MM.1S (cell line): ENCODE measurements at places on chromosomes 13 and 19.
A peak's percentile ranks its signal among the peaks of the same experiment; 100 is the strongest.

- DNase-seq = no peak
These were observed 5.6 kb downstream of the GFY start for GRCh38 chr19:49430678-49431329.

DNA sequence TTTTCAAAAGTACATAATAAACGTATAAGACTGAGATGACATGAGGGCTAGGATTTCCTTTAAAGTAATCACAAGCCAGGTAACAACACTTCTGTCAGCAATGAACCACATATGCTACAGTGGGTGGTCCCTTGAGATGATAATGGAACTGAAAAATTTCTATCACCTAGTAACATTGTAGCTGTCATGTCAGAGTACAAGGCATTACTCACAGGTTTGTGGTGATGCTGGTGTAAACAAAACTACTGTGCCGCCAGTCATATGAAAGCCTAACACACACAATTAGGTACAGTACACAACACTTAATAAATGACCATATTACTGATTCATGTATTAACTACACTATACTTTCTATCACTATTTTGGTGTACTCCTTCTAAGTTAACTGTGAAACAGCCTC, 36.8 kb downstream of the MIPEP start:
- DNase-seq = no peak

DNA sequence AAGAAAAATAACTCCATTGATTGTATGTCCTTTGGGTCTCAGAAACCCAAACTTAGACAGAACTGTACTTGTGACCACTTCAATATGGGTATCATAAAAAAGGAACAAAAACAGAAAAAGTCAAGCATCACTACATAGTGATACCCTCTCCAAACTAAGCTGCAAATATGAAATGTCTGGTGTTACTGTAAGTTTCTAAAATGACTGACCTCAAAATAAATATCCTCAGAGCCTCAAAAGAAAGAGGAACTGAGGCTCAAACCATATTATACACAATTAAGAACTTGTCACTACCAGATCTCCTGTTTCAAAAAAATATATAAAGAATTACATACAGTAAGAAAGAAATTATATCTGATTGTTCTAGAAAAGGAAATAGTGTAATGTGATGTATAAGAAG, 787.9 kb upstream of the KLHL1 start:
- no peak for DNase-seq

DNA sequence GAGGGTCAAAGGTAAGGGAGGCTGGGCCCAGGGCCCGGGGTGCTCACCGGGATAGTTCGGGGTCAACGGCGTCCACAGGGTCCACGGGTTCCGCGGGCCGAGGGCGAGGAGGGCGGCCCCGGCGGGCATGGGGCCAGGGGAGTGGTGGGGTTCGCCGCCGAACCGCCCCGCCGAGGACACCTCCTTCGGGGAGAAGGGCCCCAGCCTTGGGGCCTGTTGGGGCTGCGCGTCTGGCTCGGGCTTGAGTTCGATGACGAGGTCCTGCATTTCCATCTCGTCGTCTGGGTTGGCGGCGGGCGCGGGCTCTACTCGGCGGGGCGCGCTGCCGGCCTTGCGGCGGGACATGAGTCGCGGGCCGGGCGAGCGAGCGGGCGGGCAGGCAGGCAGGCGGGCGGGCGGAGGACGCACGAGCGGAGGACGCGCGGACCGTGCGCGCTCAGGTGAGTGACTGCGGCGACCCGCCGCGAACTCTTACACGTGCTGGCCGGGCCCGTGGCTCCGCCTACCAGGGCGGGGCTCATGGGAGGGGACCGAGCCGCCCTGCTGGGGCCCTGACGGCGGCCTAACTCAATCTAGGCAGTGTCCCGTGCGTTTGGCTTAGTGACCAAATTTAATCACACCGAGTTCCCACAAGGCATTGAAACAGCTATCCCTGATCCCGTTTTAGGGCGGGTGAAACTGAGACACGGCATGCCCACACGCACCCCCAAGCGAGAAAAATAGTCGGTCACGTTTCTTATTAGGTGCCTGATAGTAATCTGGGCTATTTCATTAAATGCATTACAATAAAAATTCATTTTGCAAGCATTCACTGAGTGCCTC, at the start of gene ZNF296:
Gene ZNF296 (minus strand): TSS at position 450 of the 822 bp plus-strand sequence. CDS start 105 bp downstream, at position 345.
- peak; percentile 94 for DNase-seq

DNA sequence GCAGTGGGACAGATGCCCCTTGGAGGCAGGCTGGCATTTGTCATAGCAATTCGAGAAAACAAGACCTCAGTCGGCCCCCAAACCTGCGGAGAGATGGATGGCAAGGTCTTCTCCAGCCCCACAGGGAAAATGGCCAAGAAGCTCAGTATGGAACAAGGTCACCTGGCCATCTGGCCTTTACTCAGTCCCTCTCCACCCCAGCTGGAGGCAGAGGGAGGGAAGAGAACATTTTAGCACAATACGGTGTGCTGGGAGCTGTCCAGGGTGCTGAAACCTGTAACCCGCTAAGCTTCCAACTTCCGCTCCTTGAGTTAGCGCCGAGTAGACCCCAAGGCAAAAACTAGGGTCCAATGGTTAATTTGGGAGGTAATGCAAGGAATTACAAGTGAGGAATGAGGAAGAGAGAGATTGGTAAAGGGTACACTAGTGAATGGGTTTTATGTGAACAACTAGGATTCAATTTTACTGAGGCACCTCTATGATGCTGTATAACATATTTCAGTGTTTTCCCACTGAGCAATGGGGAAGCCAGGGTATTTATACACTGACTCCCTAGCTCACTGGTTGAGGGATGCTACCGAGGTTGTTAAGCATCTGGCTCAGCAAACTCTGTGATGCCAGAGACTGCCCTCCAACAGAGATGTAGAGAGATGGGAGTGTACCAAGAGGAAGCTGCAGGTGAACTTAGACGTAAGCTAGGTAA, 64.3 kb downstream of the CACNA1A start:
- DNase-seq = peak; percentile 49
